ENCODE measurements at places on chromosomes 16 and 17.

DNA sequence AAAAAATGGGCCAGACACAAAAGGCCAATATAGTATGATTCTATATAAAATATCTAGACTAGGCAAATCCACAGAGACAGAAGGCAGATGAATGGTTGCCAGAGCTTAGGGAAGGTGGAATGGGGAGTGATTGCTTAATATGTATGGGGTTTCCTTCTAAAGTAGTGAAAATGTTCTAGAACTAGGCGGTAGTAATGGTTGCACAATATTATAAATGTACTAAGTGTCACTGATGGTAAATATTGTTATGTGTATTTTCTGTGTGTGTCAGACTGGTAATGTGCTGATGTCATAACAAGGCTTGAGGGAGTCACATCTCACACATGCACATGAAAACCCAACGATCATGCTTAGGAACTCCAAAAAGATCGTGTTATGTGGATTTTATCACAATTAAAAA is 106.9 kb upstream of the SIAH1 start:
- DNase-seq, result no peak

- DNase-seq, result no peak
Measured at GRCh38 chr17:31582151-31582907, 190.9 kb downstream of the RAB11FIP4 start.

DNA sequence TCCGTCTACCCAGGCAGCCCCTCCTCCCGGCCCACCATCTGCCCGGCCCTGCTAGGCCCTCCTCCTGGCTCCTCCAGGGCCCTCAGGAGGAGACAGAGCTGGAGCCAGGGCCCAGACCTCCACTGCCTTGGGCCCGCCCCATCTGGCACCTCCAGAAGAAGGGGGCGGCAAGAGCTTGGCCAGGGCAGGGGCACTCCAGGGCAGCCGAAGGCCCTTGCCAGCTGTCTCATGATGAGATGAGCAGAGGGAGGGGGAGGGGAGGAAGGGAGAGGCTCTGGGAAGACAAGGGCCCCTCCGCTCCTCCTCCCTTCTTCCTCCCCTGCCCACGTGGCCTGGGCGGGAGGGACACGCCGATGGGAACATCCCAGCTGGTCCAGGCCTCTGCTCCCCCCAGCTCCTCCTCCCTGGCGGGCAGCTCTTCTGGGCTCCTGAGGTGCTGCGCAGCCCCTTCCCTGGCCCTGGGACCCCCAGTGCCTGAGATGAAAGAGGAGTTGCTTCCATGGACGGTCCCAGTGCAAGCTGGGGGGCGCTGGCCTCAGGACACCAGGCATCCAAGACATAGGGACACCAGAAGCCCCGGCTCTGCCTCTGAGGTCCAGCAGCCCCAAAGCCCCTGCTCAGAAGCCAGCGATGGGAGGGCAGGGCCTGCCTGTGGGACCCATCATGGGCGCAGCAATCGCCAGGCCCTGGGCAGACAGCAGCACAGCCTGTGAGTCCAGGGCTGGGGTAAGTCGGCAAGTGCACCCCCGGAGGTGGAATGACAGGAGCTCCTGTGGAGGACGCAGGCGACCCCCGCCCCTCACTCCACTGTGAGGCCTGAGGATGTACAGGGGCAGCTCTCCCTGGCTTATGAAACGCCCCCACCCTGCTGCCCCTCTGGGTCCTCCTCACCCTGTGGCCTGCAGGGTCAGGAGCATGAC is 23.6 kb upstream of the ENPP7 start:
- no peak for DNase-seq

GRCh38 chr17:28334666-28335200 is 539 bp downstream of the IFT20 start:
- no peak for DNase-seq

GRCh38 chr17:75921596-75921995 is 16.9 kb upstream of the MRPL38 start:
- no peak for DNase-seq

DNA sequence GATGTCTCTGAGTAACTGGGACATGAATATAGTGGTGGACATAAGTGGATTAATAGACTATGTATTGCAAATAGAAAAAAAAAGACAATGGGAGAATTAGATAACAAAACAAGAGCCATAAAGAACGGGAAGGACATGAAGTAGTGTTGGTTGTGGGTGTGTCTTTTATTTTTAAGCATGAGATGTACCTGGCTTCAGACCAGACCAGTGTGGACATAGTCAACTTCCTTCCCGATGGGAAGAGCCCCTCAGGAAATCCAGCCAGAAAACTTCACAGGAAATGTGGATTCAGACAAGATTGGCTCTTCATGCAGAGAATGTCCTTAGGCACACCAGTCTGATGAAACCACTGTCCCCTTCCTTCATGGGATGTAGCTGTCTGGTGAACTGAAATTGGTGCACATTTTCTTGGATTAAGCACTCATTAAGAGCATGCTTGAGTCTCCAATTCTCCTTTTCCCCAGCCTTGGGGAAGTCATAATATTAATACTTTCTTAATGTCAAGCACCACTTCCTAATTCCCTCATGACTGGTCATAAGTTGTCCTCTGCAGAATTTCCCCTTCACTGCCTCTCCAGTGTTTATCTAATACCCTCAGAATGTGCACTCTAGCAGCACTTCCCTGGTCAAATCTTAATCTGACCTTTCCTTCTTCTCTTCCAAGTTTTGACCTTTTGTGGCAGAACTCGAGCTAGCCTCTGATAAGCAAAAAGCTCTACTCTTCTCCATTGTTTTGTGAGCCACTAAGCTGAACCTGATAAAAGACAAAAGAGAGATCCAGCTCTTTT is 350.6 kb upstream of the MAF start:
- DNase-seq, result no peak

GRCh38 chr17:46795379-46795952 is 23.0 kb downstream of the WNT3 start:
- DNase-seq, result peak; percentile 84

- DNase-seq, result no peak
Measured at GRCh38 chr17:63840591-63841349, 1.7 kb downstream of the SMARCD2 start.

- DNase-seq, result no peak
Measured at GRCh38 chr17:37174205-37174604, 201.6 kb upstream of the C17orf78 start.

- no peak for DNase-seq
Measured at GRCh38 chr17:82776454-82776853, 24.6 kb downstream of the TBCD start.

DNA sequence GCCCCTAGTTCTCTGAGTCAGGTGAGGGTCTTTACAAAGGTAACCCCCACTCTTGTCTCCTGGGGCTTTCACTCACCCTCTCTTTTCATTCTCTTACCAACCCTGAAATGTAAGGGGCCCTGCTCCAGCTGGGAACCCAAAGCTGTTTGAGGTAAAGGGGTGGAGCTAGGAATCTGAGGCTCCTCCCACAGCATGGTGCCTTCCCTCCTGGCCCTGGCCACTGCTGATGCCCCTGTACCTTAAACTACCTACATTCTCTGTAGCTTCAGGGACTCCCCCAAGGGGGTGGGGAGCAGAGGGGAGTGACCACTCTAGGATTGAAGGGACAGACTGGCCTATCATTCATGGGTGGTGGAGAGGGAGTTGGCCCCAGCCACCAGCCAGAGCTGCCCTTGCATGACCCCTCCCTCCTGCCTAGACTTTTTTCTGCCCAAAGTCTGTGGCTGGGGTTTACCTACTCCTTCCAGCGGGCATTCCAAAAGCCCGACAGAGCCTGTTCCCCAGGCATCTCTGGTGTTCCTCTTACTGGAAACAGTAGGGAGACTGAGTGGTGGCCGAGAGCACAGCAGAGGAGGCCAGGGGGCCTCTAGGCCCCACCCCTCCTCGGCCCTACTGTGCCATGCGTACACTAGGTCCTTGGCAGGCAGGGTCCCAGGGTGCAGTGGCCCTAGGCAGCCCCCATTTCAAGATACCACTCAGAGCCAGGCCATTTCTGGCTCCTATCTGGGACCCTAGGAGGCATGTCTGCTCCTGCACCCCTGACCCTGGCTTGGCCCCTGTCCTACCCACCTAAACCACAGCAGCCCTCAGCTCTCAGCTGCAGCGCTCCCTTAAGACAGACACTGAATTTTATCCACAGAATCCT is 9.5 kb downstream of the DOK4 start:
- DNase-seq, result no peak

DNA sequence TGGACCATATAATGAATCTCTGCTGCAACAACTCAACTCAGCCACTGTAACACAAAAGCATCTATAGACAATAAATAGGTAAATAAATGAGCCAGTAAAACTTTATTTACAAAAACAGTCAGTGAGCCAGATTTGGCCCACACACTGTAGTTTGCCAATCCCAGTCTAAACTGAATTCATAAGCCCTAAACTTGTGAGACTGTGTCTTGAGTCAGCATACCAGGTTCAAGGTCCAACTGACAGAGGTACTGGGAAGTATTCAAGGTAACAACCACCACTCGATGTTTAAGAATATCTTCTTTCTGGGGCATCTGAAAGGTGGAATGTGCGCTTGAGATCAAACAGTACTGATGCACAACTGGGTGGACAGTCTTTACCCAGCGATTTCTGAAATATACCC is 94.2 kb downstream of the HELZ start:
- DNase-seq, result no peak

- no peak for DNase-seq
Measured at GRCh38 chr16:2428051-2428783, 1.0 kb upstream of the CCNF start.

DNA sequence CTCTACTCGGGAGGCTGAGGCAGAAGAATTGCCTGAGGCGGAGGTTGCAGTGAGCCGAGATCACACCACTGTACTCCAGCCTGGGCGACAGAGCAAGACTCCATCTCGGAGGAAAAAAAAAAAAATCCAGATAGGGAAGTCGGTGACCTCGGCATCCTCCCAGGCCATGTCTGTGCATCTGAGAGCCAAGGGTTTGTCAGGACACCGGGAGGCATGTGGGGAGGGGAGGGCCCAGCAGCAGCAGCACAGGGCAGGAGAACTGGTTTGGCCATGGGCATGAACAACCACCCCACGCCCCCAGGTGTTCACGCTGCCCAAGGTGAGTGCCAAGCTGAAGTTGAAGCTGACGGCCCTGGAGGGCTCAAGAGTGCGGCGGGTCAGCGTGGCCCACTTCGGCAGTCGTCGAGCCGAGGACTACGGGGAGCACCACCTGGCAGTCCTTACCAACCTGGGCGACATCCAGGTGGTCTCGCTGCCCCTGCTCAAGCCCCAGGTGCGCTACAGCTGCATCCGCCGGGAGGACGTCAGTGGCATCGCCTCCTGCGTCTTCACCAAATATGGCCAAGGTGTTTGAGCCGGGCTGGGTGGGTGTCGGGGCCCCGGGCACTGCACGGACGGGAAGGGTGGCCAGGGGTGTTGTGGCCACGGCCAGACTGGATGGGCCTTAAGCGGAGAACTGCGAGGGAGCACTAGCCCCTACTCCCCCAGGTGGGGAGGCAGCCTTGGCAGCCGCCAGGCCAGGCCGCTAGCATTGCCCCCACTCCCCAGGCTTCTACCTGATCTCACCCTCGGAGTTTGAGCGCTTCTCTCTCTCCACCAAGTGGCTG is 14.7 kb upstream of the MYO15B start:
- DNase-seq, result no peak

- no peak for DNase-seq
Measured at GRCh38 chr16:78543023-78543422, 443.6 kb downstream of the WWOX start.

GRCh38 chr17:5508810-5509209 is 22.4 kb downstream of the MIS12 start:
- DNase-seq, result no peak

DNA sequence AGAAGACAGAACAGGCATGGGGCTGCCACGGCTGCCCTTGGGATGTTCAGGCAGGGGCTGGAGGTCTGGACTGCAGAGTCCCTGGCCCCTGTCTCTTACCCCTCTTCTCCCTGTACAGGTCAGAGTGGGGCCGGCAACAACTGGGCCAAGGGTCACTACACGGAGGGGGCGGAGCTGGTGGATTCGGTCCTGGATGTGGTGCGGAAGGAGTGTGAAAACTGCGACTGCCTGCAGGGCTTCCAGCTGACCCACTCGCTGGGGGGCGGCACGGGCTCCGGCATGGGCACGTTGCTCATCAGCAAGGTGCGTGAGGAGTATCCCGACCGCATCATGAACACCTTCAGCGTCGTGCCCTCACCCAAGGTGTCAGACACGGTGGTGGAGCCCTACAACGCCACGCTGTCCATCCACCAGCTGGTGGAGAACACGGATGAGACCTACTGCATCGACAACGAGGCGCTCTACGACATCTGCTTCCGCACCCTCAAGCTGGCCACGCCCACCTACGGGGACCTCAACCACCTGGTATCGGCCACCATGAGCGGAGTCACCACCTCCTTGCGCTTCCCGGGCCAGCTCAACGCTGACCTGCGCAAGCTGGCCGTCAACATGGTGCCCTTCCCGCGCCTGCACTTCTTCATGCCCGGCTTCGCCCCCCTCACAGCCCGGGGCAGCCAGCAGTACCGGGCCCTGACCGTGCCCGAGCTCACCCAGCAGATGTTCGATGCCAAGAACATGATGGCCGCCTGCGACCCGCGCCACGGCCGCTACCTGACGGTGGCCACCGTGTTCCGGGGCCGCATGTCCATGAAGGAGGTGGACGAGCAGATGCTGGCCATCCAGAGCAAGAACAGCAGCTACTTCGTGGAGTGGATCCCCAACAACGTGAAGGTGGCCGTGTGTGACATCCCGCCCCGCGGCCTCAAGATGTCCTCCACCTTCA is 11.7 kb downstream of the TUBB3 start:
- DNase-seq, result no peak

Data from HCT116 (cell line).